AG04449 (cell line): ENCODE measurements at places on chromosomes 16 and 17.

DNA sequence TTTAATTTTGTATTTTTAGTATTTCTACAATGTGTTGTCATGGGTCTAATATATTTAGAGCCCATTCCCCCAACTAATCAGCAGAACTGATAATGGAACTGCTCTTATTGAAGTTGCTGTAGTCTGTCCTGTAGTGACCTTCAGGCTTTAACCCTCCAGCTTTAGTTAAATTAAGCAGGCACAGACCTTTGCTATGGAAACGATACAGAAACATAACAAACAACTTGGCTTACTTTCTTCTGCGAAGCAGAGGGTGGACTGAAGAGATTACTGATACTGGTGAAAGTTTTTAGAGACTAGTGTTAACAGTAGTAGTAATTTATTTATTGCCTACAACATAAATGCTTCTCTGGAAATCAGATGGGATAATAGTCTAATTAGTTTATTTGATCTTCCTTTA, 61.4 kb downstream of the NFATC3 start:
- DNase-seq, result no peak

GRCh38 chr16:86225905-86226371, 284.4 kb upstream of the FOXF1 start:
- DNase-seq, result no peak

GRCh38 chr16:20306401-20306800, 20.9 kb downstream of the GP2 start:
- DNase-seq, result no peak

GRCh38 chr17:17975436-17975835, 2.8 kb downstream of the DRC3 start:
- DNase-seq, result no peak

- DNase-seq, result no peak
These were observed 46.8 kb downstream of the BRIP1 start for GRCh38 chr17:61816538-61816937.

DNA sequence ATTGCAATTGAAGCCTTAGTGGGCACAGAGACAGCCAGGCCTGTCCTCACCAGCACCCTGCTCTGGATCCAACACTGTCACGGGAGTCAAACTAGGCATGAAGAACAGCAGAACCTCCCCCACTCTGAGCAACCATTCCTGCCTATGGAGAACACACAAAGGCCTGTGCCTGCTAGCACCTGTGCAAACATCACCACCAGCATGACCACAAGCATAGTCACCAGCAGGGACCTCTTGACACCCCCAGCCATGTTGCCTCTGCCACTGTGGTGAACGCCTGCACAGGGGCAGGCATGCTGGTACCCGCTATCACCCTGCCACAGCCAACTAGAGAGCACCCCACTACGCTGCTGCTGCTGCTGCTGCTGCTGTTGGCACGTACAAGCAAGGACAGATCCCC, 51.7 kb downstream of the CMC2 start:
- DNase-seq, result no peak

DNA sequence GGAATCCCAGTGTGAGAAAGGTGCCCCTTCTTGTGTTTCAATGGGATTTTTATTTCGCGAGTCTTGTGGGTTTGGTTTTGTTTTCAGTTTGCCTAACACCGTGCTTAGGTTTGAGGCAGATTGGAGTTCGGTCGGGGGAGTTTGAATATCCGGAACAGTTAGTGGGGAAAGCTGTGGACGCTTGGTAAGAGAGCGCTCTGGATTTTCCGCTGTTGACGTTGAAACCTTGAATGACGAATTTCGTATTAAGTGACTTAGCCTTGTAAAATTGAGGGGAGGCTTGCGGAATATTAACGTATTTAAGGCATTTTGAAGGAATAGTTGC, 567 bp downstream of the UBB start:
- DNase-seq, result no peak

- no peak for DNase-seq
These were observed 13.2 kb downstream of the TMEM238L start for GRCh38 chr17:10790491-10791401.

- no peak for DNase-seq
These were observed 51.8 kb downstream of the CA10 start for GRCh38 chr17:52106638-52107261.

DNA sequence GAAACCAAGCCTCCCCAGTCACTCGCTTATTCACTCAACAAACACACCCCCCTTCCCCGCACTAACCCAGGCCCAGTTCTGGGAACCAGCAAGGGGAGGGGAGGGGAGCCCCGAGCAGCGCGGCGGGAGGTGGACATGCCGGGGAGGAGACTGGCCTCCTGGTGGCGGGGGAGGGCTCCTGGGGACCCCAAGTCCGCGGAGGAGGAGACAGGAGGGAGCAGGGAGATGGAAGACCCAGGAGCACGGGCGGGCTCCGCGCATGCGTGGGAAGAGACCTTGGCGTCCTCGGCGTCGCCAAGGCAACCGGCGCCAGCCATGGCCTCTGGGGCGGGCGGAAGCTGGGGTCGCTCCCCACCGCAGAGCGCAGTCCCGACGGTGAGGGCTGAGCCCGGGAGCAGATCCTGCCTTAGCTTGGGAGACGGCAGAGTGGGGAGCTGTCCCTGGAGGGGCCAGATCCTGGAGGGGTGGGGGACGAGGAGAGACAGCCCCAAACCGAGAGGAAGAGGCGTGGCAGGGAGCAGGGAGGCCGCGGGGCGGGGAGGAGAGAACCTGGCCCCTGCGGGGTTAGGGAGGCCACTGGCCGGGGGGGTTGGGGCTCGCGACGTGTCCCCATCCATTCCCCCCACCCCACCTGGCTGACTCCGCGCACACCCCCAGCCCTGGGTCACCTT, at the start of gene PRR29:
PRR29 (plus strand) TSS at position 302 of the 671 bp plus-strand sequence; CDS start at position 316, 14 bp downstream.
- DNase-seq, result no peak

DNA sequence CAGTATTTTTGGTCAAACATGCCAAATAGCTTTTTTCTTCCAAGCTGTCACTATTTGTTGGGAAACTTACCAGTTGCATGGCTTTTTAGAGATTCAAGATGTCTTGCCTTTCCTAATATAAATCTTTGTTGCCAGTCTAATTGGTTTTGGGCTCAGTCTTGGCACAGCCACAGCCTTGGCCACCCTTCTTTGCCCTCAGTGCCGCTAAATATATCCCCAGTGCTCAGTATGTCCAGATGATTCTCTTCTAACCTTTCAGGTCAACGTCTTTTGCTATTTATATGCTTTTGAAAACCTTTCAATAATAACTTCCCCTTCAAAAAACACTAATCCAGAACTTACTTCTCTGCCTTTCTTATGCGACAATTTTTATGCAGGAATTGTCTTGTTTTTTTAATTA, 483.1 kb upstream of the ZFHX3 start:
- no peak for DNase-seq

DNA sequence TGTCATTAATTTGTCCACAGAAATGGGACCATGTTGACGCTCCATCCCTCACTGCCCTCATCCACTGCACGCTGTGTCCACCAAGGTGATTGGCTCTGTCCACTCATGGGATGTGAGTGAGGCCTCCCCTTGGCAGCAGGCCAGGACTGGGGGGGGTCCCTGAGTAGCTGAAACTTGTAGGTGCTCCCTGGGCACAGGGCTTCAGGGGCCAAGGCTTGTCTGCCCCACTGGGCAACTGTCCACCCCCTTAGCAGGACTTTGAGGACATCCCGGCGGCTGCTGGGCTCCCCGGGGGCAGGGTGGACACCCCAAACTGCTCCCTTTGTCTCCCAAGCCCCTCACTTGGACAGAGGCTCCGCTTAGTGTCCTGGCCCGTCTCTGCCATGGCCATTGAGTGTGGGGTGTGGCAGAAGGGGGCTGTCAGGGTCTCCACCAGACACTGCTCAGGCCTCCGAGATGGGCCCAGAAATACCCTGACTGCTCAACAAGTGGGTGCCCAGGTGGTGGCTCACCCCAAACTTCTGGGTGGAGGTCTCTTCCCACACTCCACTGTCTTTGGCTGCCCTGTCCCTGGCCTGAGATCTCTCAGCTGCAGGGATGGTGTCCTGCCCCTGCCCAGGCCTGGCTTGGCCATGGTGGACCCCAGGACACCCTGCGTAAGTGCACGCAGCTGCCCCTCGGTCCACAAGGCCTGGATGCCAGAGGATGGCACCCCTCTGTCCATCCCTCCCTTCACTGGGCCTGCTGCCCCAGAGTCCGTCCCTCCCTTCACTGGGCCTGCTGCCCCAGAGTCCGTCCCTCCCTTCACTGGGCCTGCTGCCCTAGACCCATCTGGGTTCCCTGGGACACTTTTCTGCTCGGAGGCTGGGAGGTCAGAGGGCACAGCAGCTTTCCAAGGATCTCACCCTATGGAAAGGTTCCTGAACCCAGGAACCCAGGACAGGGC, 2.9 kb upstream of the RAB40C start:
- no peak for DNase-seq

DNA sequence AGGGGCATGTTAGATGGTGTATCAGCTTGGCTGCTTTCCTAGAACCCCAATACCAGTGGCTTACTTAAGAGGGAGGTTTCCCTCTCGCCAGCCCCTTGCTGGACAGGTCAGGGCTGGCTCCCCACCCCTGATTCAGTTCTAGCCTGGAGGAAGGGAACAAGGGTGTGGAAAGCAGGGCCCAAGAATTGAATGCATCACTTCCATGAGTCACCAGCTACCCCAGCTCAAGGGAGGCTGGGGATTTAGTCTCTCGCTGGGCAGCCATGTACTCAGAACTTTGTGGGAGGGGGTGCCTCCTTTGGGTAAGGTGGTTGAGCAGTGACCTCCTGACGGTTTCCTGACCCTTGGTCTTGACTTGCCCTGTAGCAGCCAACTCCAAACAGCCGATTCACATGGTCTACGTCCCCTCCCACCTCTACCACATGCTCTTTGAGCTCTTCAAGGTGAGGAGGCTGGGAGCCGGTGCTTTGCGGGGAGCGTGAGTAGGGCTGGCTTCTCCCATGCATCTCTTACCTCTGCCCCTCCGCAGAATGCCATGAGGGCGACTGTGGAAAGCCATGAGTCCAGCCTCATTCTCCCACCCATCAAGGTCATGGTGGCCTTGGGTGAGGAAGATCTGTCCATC, 12.8 kb downstream of the PDK2 start:
- DNase-seq, result peak; percentile 14

DNA sequence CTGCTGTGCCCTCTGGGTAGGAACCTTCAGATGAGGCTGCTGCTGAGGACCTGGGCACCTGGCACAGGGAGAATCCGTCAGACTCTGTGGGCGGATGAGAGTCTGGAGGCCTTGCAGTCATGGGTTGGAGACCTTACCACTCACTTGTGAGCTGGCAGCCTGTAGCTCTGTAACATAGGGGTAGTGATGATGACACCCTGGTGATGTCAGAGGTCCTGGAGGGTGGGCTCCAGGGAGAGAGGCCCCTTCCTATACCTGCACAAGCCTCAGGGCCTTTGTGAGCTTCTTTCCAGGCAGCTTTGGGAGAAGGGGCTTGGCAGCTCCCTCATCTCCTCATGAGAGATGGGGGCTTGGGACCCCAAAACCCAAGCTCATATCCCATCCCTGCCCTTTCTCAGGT, 1.6 kb downstream of the MIEF2 start:
- DNase-seq, result no peak
